ENCODE measurements at places on chromosomes 13 and 19.
A peak's percentile ranks its signal among the peaks of the same experiment; 100 is the strongest.

DNA sequence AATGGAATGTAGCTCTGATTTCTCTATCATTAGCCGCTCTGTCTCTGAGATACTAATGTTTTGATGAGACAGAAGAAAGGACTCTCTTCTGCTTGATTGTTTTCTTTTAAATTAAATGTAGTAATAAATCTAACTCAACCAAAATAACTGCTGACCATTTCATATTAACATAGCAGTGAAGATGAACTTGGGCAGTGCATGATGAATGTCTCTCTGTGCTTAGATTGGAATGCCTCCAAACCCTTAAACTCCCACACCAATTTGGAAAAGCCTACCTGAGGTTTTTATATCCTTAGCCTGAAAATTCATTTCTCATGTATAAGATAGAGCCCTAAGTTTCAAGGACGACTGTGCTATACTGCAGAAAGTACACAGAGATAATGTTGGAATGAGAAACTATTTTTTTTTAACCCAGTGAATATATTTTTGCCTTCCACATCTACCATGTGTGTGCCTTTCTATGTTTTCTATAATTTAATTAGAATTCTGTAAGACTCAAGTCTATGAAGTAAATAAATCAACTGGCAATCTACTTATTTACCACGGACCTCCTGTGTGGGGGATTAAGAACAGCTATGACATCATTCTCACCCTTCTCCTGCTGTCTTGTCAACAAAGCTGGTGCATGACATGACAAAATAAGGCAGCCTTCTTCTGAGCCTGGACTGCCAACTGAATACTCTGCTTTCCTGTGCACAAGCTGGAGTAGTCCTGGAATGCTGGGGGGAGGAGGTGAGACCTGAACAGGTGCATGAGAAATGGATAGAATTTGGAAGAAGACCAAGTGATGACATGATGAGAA lies 155.5 kb downstream of the FGF9 start:
- DNase-seq, result no peak

- DNase-seq, result no peak
These were observed 11.5 kb downstream of the MPHOSPH8 start for GRCh38 chr13:19645000-19645399.

GRCh38 chr19:15837221-15837731 lies 21.8 kb upstream of the OR10H1 start:
- no peak for DNase-seq

- no peak for DNase-seq
These were observed 1709.2 kb upstream of the PCDH20 start for GRCh38 chr13:63124863-63125262.

DNA sequence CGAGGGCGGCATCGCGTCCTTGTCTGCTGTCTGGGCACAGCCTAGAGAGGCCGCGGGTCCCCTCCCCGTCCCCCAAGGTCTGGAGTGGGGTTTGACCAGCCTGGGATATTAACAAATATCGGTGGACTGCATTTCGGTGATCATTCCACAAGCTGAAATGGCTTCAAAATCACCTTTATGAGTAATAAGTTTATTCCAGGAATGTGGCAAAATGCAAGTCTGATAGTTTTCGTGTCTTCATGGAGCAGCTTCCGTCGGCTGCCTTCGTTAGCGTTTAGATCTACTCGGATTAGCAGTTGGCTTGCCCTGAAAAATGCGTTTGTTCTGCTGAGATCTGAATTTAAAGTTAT lies 1.1 kb upstream of the GJA3 start:
- no peak for DNase-seq

- no peak for DNase-seq
These were observed 175.6 kb upstream of the SLITRK6 start for GRCh38 chr13:85974608-85975366.

- no peak for DNase-seq
These were observed 33.9 kb upstream of the SEMA6B start for GRCh38 chr19:4593409-4593851.

DNA sequence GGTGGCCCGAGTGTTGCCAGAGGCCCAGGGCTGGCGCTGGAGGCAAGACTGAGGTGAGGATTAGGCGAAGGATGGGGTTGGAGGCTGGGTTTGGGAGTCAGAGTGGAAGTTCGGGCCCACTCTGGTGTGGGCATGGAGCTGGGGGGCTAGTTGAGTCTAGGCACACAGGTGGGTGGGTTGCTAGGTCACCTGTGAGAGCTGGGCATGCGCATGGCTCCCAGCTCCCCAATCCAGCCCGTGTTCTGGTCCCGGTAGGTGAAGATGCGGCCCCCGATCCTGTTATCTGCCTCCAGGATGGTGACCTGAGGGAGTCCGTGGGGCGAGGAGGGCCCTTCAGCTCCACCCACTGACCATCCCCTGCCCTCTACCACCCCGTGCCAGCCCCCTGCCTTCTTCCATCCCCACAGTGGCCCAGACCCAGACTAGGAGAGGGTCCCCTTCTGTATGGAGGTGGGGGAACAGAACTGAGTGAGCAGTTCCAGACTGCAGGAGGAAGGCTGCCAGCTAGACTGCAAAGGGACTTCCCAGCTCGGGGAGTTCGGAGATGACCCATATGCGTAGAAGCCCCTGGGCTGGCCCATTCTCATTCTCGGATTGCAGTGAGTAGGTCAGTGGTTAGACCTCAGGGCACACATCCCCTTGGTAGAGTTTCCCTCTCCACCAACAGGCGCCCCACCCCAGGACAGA lies 1.7 kb downstream of the IL4I1 start:
- no peak for DNase-seq

GRCh38 chr13:99356262-99357091 lies 49.3 kb upstream of the GPR183 start:
- no peak for DNase-seq

GRCh38 chr13:60758637-60759036 lies 361.6 kb downstream of the TDRD3 start:
- no peak for DNase-seq

DNA sequence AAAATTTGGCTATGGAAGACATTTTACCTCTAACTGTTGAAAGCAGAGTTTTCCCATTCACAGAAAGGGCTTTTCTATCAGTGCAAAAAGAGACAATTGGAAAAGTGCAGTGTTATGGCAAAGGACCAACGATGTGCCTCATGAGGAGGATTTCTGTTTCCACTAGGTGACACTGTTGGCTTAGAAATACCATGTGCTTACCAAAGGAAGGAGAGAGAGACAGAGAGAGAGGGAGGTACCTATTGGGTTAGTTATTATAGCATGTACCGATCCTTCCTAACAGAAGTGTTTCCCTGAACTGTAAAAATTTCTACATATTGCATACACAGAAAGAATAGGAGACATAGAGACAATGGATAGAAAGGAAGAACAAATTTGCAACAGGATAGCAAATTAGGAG lies 23.9 kb upstream of the PSG4 start:
- no peak for DNase-seq

DNA sequence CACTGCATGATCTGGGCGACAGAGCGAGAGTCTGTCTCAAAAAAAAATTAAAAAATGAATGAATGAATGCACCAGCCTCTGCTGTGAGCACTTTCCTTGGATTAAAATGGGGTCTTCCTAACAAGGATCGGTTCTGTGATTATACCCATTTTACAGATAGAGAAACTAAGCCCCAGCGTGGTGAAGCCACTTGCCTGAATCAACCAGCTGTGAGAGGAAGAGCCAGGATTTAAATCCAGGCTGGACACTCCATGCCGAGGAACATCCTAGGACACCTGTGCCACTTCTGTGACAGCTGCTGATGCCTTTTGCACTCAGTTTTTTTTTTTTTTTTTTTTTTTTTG lies 14.1 kb downstream of the TLE5 start:
- DNase-seq, result no peak

DNA sequence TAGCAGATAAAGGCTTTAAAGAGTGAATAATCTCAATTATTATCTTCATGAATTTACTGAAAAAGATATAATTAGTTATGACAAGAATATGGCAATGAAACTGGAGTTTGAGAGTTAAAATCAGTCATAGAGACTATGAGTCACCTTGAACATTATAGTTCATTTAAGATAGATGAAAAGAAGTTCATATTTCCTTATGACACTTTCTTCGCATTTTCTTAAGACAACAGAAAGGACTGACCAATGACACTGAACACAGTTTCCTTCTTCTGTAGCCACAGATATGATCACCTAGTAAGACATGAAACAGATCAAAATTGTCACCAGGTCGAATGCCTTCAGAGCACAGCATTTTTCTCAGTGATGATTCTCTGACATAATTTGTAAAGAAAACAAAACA lies 202.1 kb downstream of the KLF12 start:
- DNase-seq, result no peak

GRCh38 chr13:113061796-113062425 lies 43.7 kb upstream of the F7 start:
- DNase-seq, result no peak

DNA sequence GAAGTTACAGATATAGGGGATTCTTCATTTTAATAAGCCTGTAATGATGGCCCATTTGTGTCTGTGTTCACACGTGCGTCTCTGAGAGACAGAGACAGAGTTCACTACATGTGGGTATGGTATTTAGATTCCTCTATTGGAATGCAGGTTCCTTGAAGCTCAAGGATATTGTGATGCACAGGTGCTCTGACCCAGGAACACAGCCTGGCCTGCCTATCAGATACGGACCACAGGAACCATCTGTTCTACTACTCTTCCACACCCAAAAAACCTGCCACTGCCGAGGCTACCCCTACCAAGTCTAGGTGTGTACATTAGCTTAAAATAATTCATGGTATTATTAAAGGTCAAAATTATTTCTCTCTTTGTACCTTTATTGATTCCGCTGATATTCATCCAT lies 289.2 kb downstream of the ATP8A2 start:
- DNase-seq, result no peak

- DNase-seq, result no peak
These were observed 412.8 kb downstream of the SLITRK6 start for GRCh38 chr13:85386424-85386823.

DNA sequence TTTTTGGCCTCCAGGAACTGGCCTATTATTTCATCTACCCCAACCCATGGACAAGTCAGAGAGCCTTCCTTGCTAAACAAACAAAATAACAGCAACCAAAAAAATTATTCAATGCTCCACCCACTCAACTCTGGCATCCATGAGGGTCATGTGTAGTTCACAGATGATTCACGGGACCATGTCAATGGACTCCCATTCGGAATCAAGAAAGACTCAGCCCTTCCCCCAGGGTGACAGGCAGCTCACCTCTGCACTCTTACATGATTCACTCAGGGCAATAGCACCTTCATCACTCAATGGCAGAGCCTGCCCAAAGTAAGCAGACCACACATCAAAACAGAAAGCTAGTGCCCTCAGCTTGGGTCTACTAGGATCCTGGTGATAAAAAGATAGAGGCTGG lies 14.3 kb upstream of the SCEL start:
- no peak for DNase-seq

DNA sequence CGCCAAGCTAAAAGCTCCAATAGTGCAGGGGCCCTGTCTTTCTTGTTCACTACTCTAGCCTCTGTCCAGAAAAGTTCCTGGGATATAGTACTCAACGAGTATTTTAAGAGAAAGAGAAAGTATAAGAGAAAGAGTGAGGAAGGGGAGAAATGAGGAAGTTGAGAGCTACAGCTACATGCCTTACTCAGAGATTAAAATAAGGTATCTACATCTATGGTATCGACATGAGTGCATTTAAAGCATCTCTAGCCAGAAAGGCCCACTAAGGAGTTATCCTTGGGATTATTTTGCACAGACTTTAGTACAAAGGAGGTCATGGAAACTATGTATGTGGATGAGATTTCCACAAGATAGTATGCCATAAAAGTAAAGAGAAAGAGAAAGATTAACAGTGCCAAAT lies 28.5 kb downstream of the MYCBP2 start:
- DNase-seq, result no peak

GRCh38 chr19:13014101-13014920 lies 19.0 kb downstream of the NFIX start:
- DNase-seq, result no peak

DNA sequence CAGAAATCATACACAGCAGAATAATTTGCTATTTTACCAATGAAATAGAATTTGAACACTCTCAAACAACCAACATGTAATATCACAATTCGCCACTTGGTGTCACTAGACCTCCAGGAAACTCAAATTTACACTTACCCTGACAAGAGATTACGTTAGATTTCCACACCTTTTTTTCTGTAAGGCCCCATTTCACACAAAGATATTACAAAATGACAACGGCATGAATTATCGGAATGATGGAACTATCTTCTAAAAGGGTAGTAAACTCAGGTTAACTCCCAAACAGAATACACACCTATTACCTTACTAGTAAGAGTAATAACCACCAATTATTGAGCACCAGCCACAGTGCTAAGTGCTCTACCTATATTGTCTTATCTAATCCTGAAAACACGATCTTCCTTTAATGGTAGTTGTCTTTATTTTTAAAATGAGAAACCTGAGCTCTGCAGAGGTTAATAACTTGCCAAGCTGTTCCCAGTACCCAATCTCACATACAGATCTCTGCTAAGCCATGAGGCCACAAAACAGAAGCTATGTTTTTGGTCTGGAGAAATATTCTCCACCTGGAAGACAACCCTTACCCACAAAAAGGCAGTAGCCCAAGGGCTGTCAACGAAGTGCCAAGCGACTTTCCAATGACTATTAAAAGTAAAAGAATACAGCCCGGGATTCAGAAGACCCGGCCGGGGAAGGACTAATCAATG lies 152.4 kb downstream of the DCLK1 start:
- peak; percentile 6 for DNase-seq

DNA sequence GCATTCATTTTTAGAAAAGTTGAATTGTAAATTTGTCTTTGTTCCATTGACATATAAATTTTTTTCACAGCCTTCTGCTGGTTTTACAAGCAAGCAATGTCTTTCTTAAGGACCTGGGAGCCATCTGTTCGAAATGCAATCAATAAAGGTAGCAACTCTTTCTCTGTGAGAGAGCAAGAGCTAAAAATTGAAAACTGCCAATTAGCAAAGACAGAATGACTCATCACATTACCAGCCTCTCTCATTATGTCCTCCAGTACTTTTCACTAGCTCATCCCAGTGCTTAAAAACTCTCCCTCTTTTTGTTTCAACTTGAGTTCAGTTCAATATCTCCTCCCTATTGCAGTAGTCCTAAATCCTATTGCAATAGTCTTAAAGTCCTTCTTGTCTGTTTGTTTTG lies 760.7 kb upstream of the SLITRK6 start:
- no peak for DNase-seq

DNA sequence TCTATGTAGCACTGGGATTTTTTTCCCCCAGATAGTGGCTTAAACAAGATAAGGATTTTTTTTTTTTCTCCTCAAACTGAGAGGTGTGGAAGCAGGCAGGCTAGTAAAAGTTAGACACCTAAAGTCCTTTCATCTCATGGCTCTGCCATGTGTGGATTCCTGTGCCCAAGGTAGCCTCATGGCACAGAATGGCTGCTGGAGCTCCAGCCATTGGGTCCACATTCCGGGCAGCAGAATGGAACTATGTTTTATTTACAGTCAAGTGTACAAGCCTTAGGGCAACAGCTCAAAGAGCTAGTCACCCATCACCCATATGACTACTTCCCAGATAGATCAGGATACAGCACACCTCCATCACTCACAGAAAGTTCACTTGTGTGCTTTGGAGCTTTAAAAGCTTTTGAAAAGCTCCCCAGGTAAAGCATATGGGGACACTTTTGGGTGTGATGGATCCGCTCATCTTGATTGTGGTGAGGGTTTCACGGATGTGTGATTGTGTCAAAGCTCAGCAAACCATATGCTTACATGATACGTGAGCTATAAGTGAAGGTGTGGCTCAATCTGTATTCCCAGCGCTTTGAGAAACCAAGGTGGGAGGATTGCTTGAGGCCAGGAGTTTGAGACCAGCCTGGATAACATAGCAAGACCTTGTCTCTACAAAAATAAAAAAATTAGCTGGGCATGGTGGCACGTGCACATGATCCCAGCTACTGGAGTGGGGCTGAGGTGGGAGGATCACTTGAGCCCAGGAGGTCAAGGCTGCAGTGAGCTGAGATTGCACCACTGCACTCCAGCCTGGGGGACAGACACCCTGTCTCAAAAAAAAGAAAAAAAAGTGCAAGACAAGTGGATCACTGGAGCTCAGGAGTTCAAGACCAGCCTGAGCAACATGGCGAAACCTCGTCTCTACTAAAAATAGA lies 18.1 kb downstream of the PGLS start:
- DNase-seq, result no peak

Measured in stimulated activated CD4-positive, alpha-beta T cell treated with anti-CD3 and anti-CD28 coated beads, Interleukin-15, amount 100 ng/mL, for 48 hours (primary cell).